Stimulated activated CD4-positive, alpha-beta T cell treated with anti-CD3 and anti-CD28 coated beads, Interleukin-12 subunit alpha, Interleukin-12 subunit beta, amount 100 ng/mL, for 4 hours (primary cell): ENCODE measurements at places on chromosomes 12 and 14.

DNA sequence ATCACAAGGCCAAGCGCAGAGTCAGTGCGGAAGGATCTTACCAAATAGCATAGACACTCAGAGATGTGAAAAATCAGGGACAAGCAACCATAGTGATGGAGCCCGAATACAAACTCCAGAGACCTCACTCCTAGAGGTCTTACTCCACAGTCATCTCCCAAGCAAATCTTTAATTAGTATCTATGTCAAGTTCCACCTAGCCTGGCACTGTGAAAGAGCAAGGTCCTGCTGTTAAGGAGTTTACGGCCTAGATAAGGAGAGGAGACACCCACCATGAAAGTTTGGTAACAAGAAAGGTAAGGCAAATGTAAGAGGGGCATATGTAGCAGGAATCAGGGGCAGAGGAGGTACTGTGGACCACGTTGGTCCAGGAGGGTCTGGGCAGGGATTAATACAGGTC, 7.4 kb upstream of the PLEKHG6 start:
- DNase-seq = no peak

- no peak for DNase-seq
Measured at GRCh38 chr14:72471346-72471745, 422.6 kb downstream of the DPF3 start.

DNA sequence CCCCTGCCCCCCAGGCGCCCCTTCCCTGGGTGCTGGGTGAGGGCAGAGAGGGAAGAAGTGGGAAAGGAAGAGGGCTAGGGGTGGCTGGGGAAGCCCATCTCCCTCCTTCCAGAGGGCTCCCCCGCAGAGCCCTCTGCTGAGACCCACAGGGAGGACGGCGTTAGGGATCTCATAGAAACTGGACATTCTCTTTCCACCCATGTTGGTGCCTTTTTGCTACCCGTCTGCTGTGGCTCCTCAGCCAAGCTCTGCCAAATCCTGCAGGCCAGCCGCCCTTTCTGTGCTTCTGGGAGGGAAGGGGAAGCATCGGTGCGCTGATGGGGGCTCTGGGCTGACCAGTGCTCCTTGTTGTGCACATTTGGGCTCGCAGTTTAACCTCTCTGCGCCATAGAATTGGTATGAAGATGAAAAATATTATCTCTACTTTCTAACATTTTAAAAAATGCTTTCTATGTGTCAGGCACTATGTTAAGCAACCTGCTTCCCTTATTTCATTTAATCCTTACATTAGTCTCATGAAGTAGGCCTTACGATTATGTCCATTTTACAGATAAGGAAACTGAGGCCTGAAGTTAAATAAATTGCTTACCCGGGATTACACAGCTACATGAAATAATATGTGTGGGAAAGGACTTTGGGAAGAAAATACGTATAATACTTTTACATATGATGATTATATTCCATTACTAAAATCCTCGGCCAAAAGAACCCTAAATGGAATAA, 981 bp downstream of the SLC48A1 start:
- DNase-seq = no peak

DNA sequence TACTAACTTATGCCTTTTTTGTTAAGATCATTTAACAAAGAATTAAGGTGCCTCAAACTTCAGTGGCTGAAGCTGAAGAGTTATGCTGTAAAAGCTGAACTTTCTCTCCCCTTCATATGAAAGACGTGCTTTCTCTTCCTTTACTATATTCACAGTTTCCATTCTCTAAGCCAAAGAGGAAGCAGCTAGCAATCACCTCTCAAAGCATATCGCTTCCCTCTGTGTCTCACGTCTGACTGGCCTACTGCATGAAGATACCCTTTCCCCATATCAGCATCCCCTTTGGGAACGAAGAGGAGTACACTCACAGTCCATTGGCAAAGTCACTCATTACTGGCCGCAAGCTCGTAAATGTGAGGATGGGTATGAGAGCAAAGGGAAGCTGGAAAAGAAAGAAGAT, 34.9 kb downstream of the SLC11A2 start:
- DNase-seq = no peak

DNA sequence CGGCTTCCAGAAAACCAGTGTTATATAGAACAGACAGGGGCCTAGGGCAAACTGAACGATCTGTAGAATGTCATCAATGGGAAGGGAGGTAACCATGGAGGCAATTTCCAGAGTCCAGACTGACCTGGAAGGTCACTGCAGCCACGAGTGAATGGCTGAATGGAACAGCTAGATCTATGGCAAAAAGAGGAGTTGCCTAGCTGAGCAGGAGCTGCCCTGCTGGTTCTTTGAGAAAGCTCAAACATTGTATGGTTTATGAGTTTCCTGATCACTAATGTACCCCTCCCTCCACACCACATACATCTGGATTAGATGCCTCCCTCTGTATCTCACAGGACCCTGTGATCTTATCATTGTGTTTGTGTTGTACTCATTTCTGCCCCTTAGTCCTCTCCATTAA, 1.0 kb upstream of the RERG start:
- no peak for DNase-seq

- no peak for DNase-seq
Measured at GRCh38 chr12:13000616-13000924, 505 bp upstream of the HEBP1 start.

- DNase-seq = no peak
Measured at GRCh38 chr14:69629225-69630127, 18.1 kb downstream of the SUSD6 start.

DNA sequence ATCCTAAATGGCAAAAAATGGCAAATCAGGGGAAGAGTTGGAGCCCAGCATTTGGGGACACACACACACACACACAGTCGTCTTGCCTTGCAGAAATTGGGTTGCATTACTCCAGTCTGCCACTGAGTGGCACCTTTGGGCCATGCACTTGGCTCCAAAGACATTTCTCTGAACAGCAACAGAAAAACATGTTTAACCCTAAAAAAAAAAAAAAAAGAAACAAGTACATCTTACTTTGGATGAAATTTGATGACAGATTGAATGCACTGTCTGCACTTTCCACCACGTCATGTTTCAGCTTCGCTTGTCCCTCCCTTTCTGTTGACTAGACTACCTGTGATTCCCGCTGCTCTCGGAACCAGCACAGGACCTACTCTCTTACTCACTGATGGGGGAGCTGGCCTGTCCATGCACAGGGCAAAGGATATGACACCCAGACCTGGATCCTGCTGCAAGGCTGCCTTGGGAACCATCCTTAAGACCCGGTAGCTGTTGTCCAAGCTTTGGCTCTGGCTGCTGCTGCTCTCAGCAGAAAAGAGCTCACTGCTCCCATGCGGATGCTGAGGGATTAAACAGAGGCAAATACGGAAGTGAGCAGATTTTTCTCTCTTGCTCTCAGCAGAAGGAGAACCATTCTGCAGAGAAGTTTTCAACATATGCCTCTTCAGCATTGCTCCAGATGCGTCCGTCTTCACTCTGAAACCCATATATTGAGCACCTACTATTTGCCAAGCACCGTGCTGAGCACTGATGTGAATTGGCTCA, 376.8 kb downstream of the DPF3 start:
- peak; percentile 63 for DNase-seq

DNA sequence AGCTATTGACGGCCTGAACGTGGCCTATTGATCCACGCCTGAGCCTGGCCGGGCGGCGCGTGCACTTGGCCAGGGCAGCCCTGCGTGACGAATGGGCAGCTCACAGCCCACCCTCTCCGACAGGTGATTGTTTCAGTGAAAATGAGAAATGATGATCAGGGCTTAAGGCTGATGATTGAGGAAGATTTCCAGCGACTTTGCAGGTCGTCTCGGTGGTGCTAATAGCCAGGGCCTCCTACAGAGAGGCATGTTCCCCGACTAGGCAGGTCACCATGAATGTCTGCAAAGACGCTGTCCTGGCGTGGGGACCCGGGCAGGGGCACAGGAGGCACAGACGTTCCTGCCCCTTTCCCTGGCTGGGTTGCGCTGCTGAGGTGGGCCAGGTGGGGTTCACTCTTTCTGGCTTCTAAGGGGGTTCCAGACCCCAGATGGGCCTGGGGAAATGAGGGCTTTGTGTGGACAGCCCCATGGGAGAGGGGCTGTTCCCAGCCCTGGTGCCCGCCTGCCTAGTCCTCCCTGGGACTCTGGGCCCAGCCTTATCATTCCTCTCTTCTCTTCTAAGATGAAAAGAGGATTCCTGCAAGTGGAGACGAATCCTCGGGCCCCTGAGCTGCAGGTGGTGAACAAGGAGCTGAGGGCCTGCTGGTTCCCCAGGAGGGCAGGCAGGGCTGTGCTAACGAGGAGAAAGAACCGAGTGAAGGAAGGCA, 157.4 kb downstream of the KIF26A start:
- no peak for DNase-seq

GRCh38 chr14:30069536-30069935, 141.9 kb upstream of the PRKD1 start:
- DNase-seq = no peak

GRCh38 chr12:6827437-6827911, 733 bp upstream of the P3H3 start:
- DNase-seq = peak; percentile 53

DNA sequence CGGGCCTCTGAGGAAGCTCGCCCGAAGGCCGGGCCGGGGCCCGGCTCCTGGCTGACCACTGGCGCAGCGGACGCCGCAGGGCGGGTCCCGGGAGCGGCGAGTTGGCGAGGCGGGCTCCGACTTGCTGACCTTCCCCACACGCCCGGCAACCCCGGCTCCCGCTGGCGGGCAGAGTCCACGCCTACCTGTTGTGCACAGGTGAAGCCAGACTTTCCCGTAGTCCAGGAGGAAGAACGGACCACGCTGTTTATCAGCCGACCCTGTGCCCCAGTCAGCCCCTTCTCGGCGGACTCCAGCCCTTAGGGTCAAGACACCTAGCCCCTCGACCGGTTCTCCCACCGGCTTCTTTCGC, 407 bp downstream of the HEATR5A start:
- DNase-seq = no peak

DNA sequence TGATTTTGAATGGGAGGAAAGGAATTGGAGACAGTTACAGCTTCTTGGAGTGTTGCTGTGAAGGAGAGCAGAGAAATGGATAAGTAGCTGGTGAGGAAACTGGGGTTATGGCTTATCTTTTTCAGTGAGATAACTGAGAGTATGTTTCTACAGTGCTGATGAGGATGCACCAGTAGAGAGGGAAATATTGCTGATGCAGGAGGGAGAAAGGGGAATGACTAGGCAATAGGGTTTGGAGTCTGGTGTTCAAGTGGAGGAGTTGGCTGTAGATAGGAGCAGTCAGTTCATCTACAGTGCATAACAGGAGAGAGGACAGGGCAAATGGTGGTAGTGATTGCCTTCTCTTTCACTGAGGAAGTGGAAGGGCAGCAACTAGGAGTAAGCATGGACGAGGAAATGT, 33.0 kb downstream of the SPATS2 start:
- no peak for DNase-seq

DNA sequence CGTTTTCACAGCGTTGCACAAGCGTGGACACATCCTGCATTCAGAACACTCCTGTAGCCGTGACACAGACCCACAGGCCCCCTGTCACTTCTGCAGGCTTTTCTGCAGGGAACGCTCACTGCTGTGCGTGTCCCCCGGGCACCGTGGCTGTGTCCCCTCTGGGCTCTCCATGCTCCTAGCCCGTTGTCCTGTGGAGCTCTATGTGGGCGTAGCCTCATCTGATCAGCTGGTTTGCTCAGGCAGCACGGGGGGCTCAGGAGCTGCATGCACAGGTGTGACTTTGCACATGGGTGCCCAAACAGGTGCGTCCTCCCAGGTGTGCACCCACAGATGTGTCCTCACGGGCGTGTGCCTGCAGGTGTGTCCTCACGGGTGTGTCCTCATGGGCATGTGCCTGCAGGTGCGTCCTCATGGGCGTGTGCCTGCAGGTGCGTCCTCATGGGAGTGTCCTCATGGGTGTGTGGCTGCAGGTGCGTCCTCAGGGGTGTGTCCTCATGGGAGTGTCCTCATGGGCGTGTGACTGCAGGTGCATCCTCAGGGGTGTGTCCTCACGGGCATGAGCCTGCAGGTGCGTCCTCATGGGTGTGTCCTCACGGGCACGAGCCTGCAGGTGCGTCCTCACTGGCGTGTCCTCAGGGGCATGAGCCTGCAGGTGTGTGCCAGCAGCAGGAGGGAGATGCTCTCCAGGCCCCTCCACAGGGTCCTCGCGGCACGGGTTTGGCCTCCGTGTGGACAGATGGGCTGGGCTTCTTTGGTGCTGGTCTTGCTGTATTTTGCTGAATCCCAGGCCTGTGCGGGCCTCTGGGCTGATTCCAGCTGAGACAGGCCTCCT, 17.5 kb downstream of the MTA1 start:
- no peak for DNase-seq

- no peak for DNase-seq
Measured at GRCh38 chr12:61220337-61220736, 1039.9 kb upstream of the USP15 start.

DNA sequence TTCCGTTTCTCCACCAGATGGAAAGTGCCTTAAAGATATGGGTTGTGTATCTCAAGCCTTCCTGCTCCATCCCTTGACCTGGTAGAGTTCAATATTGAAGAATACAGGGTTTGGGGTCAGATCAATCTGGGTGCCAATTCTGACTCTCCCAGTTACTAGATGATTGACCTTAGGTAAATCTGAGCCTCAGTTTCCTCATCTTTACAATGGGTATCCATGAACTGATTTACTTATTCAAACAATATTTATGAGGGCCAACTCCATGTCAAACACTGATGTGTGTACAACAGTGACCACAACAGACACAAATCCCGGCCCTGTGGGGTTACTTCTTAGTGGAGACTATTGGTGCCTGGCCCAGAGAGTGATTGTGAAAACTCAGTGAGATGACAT, 7.5 kb upstream of the FAIM2 start:
- no peak for DNase-seq

- no peak for DNase-seq
Measured at GRCh38 chr12:25526778-25527177, 26.3 kb downstream of the LMNTD1 start.

DNA sequence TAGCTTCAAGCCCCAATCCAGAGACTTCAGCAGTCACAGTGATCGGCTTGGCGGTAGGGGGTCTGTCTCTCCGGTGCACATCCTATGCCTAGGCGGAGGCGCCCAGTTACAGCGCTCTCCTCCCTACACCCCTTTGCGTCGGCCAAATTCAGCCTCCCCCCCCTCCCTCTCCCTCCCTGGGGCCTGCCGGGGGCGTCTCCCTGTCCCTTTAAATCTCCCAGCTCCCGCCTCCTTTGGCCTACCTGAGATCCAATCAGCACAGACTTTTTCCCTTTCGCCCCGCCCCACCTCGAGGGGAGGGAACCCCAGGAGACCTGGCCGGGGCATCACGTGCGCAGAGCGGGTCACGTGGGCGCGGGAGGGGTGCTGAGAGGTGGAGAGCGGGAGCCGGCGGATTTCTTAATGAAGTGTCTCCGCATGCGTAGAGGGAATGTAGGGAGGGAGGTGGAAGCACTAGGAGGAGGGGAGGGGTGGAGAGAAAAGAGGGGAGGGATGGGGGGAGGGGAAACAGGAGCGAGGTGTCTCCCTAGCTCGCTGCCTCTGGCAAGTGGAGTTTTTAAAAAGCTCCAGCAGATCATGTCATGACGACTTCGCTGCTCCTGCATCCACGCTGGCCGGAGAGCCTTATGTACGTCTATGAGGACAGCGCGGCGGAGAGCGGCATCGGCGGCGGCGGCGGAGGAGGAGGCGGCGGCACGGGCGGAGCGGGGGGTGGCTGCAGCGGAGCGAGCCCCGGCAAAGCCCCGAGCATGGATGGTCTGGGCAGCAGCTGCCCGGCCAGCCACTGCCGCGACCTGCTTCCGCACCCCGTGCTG, at the start of gene HOXC13:
TSS of gene HOXC13 (plus strand) at position 506 of the 815 bp plus-strand sequence. CDS start at position 582, 76 bp downstream.
- peak; percentile 42 for DNase-seq

- DNase-seq = no peak
Measured at GRCh38 chr12:31215518-31216232, 110.3 kb downstream of the SINHCAF start.
